Right ventricle myocardium inferior (tissue), 1 donor: ENCODE measurements at places on chromosomes 5 and 9. TPM values are rescaled to one million over a fixed set of nuclear protein-coding genes. Genes with fewer than 3 reads are reported as not detected.

Gene PCDHA4
- 0.08 TPM for total RNA-seq

- no peak for DNase-seq
These were observed 77.5 kb downstream of the DAB2IP start for GRCh38 chr9:121728916-121729315.

DNA sequence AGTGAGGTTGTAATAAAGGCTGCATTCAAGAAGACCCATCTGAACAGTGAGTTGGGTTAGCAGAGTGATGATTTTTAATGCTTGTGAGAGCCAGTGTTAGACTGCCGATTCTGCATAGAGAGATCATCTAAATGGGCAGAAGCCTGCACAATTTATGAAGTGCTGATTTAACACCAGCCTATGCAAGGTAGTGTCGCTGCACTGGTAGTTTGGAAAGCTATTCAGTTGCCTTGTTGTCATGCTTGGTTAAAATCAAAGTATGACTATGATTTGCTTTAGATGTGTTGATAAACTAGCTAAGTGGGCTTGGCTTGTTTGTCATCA, 379 bp upstream of the LRRTM2 start:
- DNase-seq: no peak

DNA sequence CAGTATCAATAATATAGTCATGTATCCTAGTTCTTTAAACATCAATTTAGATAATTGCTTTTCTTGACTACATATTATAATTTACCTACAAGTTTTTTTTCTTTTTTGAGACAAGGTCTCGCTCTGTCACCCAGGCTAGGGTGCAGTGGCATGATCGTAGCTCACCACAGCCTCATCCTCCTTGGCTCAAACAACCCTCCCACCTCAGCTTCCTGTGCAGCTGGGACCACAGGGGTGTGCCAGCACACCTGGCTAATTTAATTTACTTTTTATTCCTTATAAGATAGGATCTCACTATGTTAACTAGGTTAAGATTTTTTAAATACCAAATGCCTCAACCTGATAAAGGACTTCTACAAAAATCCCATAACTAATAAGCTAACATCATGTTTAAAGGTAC, 21.1 kb downstream of the UIMC1 start:
- DNase-seq: no peak

- no peak for DNase-seq
These were observed 120.1 kb upstream of the PCA3 start for GRCh38 chr9:76644171-76644570.

Gene DNM1
- 6.1 TPM for total RNA-seq

Gene TAF11L10
- not detected for total RNA-seq

Gene CEL
- total RNA-seq: 7.7 TPM

- DNase-seq: peak; percentile 85
These were observed 52.0 kb upstream of the TJP2 start for GRCh38 chr9:69122082-69122548.

DNA sequence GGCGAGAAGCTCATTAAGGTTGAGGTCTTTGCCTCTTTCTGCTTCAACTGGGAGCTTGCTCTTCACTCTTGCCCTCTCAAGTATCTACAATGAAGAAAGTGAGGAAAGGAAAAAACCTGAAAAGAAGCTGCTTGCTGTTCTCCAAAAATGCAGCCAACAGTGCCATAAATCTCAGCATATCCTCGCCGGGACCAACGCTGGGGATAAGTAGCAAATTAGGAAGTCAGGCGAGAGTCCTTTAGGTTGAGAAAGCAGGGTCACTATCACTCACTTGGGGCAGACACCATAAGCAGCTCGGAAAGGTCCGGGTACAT, 399 bp downstream of the NUP155 start:
- DNase-seq: no peak

Gene TNC
- total RNA-seq: 0.57 TPM

- DNase-seq: no peak
These were observed 154.3 kb downstream of the GIN1 start for GRCh38 chr5:102965653-102966052.

GRCh38 chr9:79377339-79377855, 194.4 kb upstream of the TLE4 start:
- no peak for DNase-seq

DNA sequence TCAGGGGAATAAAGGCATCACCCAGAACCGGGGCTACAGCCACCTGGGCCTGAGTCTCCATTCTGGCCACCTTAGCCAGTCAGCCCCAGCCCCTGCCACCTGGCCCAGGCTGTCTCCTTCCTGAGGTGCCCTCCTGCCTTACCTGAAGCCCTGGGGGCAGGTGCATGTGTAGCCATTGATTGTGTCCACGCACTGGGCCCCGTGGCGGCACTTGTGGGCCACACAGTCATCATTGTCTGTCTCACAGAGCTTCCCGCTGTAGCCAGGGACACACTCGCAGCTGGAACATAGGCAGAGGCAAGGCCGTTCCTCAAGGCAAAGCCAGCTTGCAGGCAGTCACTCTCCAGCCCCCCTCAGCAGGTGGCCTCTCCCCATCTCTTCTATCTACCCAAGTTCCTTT, 107.7 kb upstream of the PANK3 start:
- no peak for DNase-seq

DNA sequence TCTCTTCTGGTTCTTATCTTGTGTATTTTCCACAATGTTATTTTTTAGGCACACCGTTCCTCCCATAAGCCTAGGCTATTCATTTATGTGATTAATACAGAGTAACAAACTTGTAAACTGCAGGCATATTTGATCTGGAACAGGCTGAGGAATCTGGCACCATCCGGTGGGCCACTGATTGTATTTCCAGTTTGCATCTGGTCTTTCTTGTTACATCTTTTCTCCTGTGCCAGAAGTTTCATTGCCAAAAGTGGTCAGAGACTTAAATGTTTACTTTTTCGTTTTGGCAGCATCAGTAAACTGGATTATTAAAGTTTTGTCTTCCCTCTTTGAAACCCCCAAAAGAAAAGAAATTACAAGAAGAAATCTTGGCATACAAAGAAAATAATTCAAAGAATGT, 17.9 kb upstream of the ZCCHC7 start:
- no peak for DNase-seq

- no peak for DNase-seq
These were observed 78.8 kb downstream of the SEMA6A start for GRCh38 chr5:116495786-116496357.

GRCh38 chr9:78273761-78274160, 23.2 kb upstream of the PSAT1 start:
- no peak for DNase-seq

Gene CDH9
- total RNA-seq: not detected

Gene TRMT10B
- 3.2 TPM for total RNA-seq

DNA sequence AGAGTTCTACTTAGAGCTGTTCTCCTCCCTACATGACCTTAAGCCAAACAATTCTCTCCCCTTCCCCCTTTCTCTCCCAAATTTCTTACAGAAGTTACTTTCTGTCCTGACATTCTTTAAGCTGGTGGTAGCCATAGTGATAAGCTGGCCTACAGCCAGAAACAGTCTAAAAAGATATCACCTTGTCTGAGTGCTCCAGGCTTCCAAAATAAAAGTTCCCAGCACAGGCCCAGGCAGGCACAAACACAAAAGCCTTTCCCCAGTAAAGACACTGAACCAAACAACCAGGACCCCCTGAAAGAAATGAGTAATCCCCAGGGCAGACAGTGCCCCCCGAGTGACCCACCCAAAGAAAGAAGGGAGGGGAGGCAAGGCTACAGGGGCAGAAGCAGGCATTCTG, 19.2 kb downstream of the SIL1 start:
- DNase-seq: no peak

- DNase-seq: no peak
These were observed 276.1 kb downstream of the CDH12 start for GRCh38 chr5:22577006-22577405.

- no peak for DNase-seq
These were observed 9.2 kb upstream of the EGFL7 start for GRCh38 chr9:136653323-136654079.

DNA sequence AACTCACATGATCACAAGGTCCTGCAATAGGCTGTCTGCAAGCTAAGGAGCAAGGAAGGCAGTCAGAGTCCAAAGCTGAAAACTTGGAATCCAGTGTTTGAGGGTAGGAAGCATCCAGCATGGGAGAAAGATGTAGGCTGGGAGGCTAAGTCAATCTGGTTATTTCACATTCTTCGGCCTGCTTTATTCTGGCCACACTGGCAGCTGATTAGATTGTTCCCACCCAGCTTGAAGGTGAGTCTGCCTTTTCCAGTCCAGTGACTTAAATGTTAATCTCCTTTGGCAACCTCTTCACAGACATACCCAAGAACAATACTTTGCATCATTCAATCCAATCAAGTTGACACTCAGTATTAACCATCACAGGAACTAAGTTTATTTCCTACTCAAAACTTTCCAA, 453.4 kb downstream of the TLE4 start:
- no peak for DNase-seq

- no peak for DNase-seq
These were observed 73.6 kb upstream of the HSPA9 start for GRCh38 chr5:138648841-138649240.

Gene LCN15
- 0.46 TPM for total RNA-seq

DNA sequence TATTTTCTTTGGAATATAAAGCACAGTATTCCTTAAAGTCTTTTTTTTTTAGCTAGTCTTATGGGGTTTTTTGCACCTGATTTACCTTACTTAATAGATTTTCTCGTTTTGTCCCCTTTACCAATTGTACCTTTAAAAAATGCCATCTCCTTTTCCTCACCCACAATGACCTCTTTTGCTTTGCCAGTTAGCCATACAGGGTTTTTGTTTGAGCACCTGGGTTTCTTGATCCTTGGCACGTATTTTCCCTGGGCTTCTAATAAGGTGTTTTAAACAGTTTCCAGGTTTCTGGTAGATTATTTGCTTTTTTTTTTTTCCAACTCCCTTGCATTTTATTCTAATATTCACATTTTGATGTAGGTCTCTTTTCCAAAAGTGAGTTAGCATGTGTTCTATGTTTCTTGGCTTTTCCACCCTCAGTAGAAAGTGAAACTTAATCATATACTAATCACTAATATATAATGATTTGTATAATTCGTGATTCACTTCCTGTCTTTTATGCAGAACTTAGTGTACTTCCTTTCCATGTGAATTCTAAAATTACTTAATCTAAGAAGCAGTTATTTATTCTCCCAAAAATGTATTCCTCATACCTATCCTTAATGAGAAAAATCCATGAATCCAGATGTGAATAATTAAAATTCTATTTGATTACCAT, 673.9 kb upstream of the RGMB start:
- no peak for DNase-seq
